ENCODE measurements at places on chromosomes 2 and 18.

DNA sequence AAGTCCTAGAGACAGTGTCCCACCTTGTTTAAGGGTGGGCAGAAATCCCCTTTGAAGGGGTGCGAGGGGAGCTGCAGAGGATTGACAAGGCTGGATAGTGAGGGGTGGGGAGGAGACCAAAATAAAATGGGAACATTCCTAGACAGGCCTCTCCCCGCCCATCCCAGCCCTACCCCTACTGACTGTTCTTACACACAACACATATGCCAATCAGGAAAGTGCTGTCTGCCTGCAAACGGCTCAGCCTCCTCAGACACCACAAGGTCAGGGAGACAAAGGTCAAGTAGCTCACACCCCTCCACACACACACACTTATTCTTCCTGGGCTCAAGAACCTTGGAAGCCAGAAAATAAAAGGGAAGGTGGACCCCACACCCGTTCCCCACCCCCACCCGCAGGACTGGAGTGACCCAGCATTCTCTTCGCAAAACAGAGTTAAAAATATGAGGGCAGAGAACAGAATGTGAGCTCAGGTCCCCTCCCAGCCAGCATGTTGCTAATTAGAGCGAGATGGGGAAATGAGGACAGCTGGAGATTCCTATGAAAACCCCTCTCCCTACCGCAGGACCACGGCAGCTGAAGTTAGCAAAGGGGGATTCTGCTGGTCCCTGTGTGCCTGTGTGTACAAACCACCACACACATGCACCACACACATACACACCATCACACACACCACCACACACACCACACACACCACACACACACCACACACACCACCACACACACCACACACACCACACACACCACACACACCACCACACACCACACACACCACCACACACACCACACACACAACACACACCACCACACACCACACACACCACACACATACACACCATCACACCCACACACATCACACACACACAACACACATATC lies 197.8 kb downstream of the TNS1 start:
- DNase-seq: no peak

DNA sequence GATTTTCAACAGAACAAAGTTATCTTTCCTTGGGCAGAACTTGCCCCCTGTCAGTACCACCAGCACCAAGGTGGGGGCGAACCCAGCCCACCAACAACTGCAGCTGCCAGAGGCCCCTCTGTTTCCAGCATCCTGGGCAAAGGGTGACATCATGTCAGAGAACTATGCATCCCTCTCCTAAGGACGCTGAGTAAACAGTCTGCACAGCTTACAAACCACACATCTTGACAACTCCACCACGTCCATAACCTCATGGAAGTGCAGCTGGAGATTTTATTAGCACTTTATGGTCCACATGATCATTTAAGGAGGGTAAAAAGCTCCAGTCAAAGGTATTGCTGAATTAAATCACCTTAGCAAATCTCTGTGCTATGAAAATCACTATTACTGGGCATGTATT lies 40.4 kb downstream of the PIEZO2 start:
- no peak for DNase-seq

GRCh38 chr2:152466980-152467676 lies 132.2 kb downstream of the FMNL2 start:
- peak; percentile 68 for DNase-seq

DNA sequence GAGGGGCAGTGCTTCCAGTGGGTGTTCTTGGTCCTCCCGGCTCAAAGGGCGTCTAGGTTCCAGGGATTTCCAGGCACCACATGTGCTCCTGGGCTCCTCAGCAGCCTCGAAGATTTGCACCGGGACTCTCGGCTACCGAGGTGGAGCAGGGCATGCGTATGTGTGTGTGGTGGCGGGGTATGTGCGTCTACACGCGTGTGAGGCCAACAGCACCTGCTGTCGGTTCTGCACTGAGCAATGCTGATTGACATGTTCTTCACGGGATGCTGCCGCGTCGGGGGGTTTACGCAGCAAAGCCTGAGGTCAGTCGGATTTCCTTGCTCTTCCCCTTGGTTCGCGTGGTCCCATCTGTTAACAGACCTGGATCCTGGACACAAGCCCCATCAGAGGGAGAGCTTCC lies 119.8 kb downstream of the NDUFA10 start:
- DNase-seq: no peak
